ENCODE measurements at places on chromosomes 5 and 9.

- DNase-seq: no peak
Measured at GRCh38 chr5:173050791-173051190, 5.4 kb upstream of the CREBRF start.

GRCh38 chr9:119005162-119005561 is 364.1 kb downstream of the BRINP1 start:
- no peak for DNase-seq

- no peak for DNase-seq
Measured at GRCh38 chr5:64914396-64914795, 145.7 kb downstream of the CWC27 start.

DNA sequence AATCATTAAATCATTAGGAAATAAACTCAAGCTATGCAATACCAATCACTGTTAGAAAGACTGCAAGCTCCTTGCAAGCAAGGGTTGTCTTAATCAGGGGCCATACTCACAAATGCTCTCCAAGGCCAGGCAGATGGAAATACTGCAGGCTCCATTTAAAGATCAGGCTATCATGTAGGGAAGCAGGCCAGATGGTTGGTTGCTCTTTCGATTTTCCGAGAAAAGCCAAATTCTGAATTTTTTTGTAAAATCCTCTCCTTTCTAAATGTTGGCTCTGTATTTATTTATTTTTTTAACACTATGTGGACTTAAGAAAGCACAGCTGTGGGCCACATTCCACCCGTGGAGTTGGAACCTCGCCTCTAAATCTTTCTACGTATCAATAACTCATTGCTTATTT is 127.1 kb downstream of the GLIS3 start:
- DNase-seq: peak; percentile 20

GRCh38 chr5:106127985-106128384 is 1542.8 kb downstream of the EFNA5 start:
- DNase-seq: no peak
